Thyroid gland (tissue), 4 donors: ENCODE measurements at places on chromosomes 5 and 9. TPM values are rescaled to one million over a fixed set of nuclear protein-coding genes. Genes with fewer than 3 reads are reported as not detected.

EIF4E1B gene
- total RNA-seq, result not detected

C5orf47 gene
- 0.22 TPM for total RNA-seq

PLAC8L1 gene
- total RNA-seq, result not detected

- H3K4me1 ChIP-seq, result no peaks in the 10 kb centered on the region
- H3K36me3 ChIP-seq, result no peaks in the 10 kb centered on the region
- H3K27ac ChIP-seq, result no peak overlapping the region
- no peak overlapping the region for H3K4me3 ChIP-seq
- DNase-seq, result no peak
Observed at GRCh38 chr5:93017849-93018248, 563.2 kb downstream of the NR2F1-AS1 start.

DNA sequence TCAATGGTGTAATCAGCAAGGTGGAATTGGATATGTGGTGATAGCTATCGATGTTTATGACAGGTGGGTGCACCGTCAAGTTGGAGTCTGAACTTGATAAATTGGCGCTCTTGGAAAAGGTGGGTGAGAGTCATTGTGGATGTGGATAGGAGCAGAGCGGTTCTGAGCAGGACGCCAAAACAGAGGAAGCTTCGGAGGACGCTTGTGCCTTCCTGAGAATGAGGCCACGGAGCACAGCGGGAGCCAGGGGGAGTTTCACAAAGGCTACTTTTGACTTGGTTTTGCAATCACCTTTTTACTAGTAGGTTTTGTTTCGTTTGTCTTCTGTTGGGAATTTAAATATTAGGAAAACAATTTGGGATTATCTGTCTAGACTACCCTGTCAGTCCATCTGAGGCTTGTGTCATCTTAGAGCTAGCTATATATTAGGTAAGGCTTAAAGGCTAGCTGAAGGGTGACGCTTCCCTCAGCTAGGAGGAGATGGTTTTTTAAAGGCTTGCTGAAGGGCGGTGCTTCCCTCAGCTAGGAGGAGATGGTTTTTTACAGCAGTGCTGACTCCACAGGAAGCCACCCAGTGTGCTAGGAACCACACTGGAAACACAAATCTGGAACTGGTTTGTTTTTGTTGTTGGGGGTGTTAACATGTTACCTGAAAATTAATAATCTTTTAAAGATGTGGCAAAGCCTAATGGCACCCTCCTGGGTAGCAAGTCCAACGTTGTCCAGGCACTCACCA, 142.4 kb upstream of the IRX4 start:
- no peaks in the 10 kb centered on the region for H3K4me1 ChIP-seq
- no peaks in the 10 kb centered on the region for H3K36me3 ChIP-seq
- H3K4me3 ChIP-seq, result no peak overlapping the region
- no peak for DNase-seq
- no peak overlapping the region for H3K27ac ChIP-seq

DNA sequence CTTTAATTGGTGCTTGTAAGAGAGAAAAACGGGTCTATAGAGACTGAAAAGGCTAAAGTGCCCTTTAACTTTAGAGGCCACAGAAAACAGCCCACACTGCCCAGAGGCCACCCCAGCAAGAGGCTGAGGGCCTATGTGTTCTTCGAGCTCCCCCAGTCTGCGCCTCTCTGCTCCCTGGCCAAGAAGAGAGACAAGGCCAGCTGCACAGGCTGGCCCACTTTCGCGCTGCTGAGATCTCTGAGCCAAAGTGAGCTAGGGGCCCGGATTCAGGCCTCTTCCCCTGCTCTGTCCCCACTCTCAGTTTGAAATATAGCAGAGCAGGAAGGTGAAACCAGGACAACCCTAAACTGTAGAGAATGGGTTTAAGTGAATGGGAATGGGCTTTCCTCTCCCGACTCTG, 132.0 kb upstream of the TRIM32 start:
- H3K4me1 ChIP-seq, result no peaks in the 10 kb centered on the region
- DNase-seq, result no peak
- no peaks in the 10 kb centered on the region for H3K27me3 ChIP-seq
- H3K4me3 ChIP-seq, result no peak overlapping the region

DNA sequence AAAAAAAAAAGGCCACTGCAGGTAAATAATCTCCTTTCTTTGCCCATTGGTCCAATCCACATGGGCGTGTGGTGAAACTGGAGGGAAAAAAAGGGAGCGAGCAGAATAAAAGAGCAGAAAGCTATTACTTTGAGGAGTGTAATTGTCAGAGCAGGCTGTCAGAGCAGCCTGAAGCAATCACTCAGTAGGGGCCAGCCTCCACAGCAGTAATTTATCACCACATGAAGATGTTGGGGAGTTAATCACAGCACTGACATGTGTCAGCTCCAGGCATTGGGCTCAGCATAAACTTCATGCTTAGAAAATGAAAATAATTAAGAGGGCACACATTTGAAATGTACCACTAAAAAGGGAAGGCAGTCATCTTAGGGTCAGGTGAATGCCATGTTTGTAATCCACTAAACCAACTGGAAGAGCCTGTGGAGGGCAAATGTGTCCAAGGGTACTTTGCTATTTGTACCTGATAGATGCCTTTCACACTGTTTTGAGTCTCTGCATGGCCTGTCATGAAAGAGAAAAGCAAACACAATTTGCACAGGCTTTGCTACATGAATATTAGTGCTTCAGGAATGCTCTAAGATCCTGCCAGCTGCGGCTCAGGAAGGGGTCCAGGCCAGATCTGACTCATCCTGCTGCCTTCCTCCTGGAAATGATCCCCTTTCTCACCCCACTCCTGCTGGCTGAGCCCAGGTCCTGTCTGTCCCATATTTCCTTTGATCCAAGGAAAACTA, 2.9 kb upstream of the PTGER4 start:
- no peaks in the 10 kb centered on the region for H3K27me3 ChIP-seq
- no peak overlapping the region for H3K4me3 ChIP-seq
- peak overlapping the region; percentile 97 for H3K27ac ChIP-seq
- DNase-seq, result no peak
- no peaks in the 10 kb centered on the region for H3K4me1 ChIP-seq

DNA sequence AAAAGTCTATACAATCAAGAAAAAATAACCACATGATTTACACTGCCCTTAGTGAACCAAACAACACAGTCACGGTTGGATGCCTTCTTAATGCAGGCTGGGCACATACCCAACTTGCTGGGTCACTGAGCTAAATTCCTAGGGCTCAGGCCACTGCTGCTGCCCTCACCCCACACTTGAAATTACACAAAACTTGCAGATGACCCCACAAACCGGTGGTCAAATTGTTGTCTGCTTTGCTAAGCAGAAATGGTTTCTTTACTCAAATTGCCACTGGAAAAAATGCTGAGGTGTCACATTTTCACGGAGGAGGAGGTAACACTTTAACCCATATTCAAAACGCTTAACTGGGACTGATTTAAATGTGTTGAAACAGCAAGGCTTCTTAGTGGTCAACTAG, 62.4 kb downstream of the HMHB1 start:
- H3K27ac ChIP-seq, result peak overlapping the region; percentile 47
- DNase-seq, result peak; percentile 82
- peaks cover 25% of the 10 kb centered on the region for H3K4me1 ChIP-seq
- H3K27me3 ChIP-seq, result no peaks in the 10 kb centered on the region
- H3K36me3 ChIP-seq, result no peaks in the 10 kb centered on the region

- H3K36me3 ChIP-seq, result no peaks in the 10 kb centered on the region
- H3K27me3 ChIP-seq, result no peaks in the 10 kb centered on the region
- peaks cover 10% of the 10 kb centered on the region for H3K4me1 ChIP-seq
- DNase-seq, result no peak
Observed at GRCh38 chr5:33737284-33737683, 154.5 kb downstream of the ADAMTS12 start.

DNA sequence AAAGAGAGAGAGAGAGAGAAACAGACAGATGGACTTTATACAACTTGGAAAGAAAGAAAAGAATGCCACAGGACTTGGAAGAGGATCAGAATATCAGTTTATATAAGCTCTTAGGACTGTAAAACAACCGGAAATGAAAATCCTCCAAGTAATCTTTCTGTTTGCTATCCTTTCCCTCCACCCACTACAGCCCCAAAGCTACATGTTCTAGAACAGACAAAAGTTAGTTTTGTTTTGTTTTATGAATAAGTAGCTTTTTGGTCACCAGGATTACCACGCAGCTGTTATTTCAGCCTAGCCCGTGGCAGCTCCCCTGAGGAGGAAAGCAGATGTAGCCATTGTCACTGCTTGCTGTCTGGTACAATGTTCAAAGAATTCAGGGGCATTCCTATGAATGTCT, 66.6 kb downstream of the SH3TC2 start:
- H3K4me1 ChIP-seq, result no peaks in the 10 kb centered on the region
- H3K4me3 ChIP-seq, result no peak overlapping the region
- no peaks in the 10 kb centered on the region for H3K27me3 ChIP-seq
- no peak overlapping the region for H3K27ac ChIP-seq

DNA sequence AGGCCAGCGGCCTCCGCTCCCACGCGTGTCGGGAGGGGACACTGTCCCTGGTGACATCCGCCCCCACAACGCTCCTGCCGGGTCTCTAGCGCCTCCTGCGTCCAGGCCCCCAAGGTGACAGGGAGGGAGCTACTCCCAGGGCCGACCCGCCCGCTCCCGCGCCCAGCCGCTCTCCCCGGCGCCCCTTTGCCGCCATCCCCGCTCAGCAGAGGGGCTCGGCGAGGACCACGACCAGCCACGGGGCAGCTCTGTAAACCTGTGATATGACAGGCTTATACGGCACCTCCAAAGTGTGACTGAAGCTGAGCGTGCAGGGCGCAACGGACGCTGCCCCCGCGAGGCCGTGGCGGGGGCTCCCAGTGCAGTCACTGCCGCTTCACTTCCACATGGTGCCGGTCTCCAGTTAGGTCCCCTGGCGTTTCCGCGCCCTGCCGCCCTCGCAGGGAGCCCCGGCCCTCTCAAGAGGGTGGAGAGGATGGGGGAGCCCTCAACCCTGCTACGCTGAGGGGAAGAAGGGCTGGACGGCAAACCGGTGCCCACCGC, 978 bp upstream of the ADCY2 start:
- no peaks in the 10 kb centered on the region for H3K36me3 ChIP-seq
- H3K4me3 ChIP-seq, result no peak overlapping the region
- no peak for DNase-seq
- no peak overlapping the region for H3K27ac ChIP-seq
- H3K4me1 ChIP-seq, result peaks cover 13% of the 10 kb centered on the region

DNA sequence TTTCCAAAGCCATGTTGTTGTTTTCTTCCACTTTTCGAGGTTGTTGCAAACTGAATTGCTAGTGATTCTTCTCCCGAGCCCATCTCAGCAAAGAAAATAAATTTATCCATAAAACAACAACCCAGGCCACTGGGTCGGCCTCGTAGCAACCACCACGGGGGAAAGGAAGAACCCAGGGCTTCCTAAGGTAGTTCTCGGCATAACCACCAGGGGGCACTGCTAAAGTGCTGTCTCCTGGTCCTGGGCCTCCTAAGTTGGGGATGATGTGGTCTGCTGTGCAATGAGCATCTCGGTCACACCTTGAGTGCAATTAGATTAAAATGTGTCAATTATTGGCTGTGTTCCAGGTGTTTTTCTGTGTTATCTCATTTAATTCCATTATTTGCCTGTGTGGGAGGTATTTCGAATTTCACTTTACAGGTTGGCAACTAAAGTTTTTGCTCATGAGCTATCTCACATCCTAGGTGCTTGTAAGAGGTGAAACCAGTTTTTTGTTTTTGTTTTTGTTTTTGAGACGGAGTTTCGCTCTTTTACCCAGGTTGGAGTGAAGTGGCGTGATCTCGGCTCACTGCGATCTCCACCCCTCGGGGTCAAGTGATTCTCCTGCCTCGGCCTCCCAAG, 102.8 kb upstream of the DAP start:
- no peaks in the 10 kb centered on the region for H3K4me1 ChIP-seq
- peak; percentile 29 for DNase-seq
- H3K36me3 ChIP-seq, result no peaks in the 10 kb centered on the region
- no peak overlapping the region for H3K4me3 ChIP-seq
- H3K27ac ChIP-seq, result no peak overlapping the region
